Hematopoietic multipotent progenitor cell treated with erythropoietin and hydrocortisone succinate and interleukin-3 and kit ligand, for 17 days (in vitro differentiated cells): ENCODE measurements at places on chromosomes 7 and 10.

DNA sequence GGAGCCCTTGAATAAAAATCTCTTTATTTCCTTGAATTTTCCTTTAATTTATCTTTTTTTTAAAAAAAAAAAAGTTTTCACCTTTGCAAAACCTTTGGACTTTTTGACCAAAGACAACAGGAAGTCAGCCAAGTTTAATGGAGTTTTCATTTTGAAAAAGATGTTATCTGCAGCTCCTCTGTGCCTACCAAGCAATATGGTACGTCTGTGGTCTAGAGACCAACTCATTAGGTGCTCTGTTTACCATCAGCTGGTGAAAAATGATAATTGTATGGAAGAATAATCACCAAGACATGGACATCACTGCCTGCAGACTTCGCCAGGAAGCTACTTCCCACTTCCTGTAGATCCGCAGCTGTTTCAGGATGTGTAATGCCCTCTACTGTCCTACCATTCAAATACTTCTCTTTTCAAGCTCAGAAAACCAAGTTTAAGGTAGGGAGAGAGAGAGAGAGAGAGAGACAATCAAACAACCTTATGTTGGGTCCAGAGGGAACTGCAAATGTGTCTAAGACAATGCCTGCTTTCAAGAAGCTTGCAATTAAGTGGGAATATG, 18.7 kb downstream of the PLXNA4 start:
- no peak for DNase-seq

- DNase-seq = no peak
These were observed 39.1 kb downstream of the DOCK4 start for GRCh38 chr7:112167147-112167546.

- no peak for DNase-seq
These were observed 42.2 kb downstream of the AHR start for GRCh38 chr7:17340655-17341054.

DNA sequence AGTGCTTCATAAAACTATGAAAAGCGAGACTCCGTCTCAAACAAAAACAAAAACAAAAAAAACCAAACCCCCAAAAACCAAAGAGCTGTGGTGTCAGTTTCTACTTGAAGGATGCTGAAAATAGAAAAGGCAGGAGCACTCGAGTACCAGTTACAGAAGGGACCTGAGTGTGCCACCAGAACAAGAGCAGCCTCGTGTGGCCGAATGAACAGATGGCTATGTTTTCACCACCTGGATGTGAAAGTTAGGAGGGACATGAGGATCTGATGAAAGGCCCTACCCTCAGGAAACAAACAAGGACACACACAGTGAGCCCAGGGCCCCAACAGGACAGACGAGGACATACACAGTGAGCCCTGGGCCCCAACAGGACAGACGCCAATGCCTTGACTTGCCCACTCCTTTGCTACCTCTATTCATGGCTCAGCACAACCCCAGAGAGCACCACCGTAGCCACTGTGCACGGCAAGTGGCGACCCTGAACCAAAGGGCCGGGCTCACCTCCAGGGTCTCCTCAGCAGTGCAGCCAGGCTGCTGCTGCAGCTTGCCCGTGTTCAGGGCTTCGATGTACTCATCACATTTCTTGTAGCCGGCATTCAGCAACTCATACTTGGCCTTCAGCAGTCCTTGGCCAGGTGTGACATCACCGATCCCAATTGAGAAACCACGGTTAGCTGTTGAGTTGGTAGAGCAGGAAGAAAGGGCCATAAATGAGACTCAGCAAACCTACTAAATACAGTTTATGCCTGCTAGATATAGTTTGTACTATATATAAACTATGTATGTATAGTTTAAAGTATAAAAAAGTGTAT, 24.9 kb downstream of the POLR3A start:
- DNase-seq = no peak

DNA sequence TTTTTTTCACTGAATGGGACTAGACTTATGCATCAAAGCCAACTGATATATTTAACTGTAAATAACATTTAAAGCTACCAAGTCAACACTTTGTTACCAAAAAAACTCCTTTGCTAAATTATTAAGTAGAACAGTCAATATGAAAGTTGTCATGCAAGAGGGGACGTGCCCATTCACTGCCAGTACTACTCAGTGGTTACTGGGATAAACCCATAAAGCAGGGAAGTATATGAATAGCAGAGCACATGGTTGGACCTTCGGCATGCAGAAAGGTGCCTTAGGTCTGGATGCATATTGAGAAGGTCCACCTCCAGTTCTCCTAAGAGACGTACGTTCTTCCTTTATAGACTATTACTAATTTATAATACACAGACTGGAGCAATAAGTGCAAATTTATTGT, 120.1 kb downstream of the SVOPL start:
- no peak for DNase-seq

- no peak for DNase-seq
These were observed 31.1 kb downstream of the SKIDA1 start for GRCh38 chr10:21494191-21495001.

GRCh38 chr10:8402576-8402975, 348.1 kb downstream of the GATA3 start:
- DNase-seq = no peak

DNA sequence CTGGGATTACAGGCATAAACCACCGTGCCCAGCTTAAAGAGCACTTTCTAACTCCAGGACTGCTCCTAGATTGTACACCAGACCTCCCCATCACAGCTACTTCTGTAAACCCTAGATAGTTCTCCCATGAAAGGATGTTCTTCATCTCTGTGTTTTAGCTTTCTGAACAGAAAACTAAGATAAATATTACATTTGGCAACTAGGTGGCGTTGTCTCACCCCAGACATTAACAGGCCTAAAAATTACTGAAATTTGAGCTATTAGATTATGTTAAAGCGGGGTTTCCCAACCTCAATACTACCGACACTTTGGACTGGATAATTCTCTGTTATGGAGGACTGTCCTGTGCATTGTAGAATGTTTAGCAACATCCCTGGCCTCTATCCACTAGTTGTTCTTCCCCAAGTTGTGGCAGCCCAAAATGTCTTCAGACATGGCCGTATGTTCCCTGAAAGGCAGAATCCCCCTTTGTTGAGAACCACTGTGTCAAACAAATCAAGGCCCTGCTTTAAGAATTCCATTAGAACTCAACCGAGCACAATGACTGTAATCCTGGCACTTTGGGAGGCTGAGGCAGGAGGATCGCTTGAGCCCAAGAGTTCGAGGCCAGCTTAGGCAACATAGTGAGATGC, 19.1 kb downstream of the ATOH7 start:
- DNase-seq = peak; percentile 24

DNA sequence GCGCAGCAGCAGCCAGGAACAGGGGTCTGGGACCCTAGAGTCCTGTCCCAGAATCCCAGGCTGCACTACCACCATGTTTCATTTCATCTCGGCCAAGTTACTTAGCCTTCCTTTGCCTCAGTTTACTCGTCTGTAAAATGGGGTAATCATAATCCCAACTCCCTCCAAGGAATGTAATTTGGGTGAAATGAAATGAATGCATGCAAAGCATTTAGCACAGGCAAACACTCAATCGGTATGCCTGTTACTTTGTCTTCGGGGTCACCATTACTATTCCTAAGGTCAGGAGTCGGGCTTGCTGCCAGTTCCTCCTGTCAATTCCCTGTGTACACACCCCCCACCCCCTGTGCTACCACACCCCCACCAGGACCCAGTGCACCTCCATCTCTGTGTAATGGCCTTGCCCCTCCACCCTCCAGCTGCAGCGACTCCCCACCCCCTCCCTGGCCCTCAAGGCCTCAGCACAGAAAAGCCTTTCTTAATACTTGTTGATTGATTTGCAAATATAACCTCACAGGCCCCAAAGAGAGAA, 1.7 kb downstream of the TNS3 start:
- no peak for DNase-seq

DNA sequence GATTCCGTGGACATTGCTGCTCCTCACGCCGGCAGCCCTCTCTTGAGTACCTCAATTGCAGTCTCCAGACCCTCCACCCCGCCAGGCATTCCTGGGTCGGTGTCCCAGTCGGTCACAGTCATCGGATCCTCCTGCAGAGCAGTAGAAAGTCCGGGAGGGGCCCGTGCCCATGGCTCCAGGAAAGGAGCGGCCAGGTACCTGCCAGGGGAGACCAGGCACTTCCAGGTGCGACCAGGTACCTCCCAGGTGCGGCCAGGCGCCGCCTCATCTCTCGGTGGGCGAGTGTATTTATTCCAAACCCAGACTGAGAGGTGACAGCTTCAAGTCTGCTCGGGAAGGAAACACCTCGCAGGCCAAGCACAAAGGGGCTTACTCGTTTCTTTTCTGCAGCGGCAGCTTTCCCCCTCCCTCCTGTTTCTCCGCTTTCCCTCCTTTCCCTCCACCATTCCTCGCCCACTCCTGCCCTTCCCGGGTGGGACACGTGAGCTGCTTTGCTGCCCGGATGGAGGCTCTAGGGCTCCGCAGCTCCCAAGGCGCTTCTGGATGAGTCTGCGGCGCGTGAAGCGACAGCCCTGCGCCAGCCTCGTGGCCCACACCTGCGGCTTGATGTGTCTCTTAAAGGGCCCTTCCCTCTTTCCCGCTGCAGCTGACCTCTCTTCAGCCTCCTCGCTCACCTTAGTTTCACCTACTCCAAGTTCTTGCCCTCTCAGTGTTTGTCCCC, 39.4 kb upstream of the AGK start:
- DNase-seq = no peak
